HCT116 (cell line): ENCODE measurements at places on chromosomes 1 and 21. TPM values are rescaled to one million over a fixed set of nuclear protein-coding genes. Genes with fewer than 3 reads are reported as not detected.
A peak's percentile ranks its signal among the peaks of the same experiment; 100 is the strongest.

- DNase-seq = no peak
- no peak overlapping the region for H3K4me3 ChIP-seq
- no peaks in the 10 kb centered on the region for H3K4me1 ChIP-seq
- H3K27me3 ChIP-seq = no peaks in the 10 kb centered on the region
These were observed 8.7 kb downstream of the SELENON start for GRCh38 chr1:25808481-25809244.

DNA sequence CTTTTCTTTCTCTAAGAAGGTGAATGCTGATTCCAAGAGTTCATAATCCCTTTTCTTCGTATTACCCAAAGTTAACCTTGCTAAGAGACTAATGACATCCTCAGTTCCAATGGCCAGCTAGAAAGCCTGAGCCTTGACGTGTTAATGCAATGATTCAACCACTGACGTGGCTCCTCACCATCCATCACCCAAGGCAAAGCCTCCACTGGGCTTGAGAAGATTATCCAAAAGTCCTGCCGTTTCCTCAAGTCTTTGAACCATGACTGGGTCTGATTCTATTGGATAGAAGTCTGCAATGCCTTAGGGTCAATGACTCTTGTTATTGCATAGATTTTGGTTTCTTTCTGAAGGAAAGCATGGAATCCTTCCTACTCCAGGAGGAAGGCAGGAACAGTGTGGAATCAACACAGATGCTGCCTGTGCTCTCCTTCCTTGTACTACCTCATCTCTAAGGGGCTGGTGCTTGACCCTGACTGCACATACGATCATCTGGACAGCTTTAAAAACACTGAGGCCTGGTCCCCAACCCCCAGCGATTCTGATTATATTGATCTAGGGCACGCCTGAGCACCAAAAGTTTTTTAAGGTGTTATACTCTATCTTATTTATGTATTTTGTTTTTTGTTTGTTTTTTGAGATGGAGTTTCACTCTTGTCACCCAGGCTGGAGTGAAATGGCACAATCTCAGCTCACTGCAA is 69.3 kb upstream of the ANGPTL1 start:
- H3K27me3 ChIP-seq = no peaks in the 10 kb centered on the region
- H3K27ac ChIP-seq = no peak overlapping the region
- no peak overlapping the region for H3K4me3 ChIP-seq
- H3K4me1 ChIP-seq = no peaks in the 10 kb centered on the region
- no peaks in the 10 kb centered on the region for H3K36me3 ChIP-seq

DNA sequence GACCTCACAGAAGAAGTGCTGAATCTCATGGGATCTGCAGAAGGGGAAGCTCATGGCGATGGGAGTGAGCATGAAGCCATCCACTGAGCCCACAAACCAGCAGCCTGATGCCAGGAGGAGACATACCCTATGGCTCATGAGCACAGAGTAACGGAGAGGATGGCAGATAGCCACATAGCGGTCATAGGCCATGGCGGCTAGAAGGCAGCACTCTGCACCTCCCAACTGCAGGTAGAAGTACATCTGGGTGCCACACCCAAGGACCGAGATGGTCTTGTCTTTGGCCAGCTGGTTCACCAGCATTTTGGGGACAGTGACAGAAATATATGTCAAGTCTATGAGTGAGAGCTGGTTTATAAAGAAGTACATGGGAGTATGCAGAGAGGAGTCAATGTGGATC is 4.3 kb downstream of the OR2T10 start:
- DNase-seq = no peak
- no peaks in the 10 kb centered on the region for H3K36me3 ChIP-seq
- H3K4me3 ChIP-seq = no peak overlapping the region
- H3K27me3 ChIP-seq = no peaks in the 10 kb centered on the region
- no peaks in the 10 kb centered on the region for H3K4me1 ChIP-seq
- H3K27ac ChIP-seq = no peak overlapping the region

DNA sequence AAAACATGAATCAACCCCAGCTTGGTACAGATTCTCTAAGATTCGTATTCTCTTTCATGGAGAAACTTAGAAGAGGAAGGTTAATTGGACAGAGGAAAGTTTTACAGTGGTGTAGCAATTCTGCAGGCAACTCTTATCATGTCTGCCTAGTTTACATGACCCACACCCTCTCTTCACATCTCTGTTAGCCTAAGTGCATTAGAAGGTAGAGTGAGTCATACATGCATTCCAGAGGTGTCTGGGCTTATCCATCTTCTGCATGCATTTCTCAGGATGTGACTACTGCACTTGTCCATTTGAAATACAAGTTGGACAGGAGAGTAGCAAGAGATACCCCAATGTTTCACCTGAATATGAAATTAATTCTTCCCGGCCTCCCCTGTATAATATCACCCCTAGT is 578.4 kb upstream of the NCAM2 start:
- no peak overlapping the region for H3K4me3 ChIP-seq
- no peak overlapping the region for H3K27ac ChIP-seq
- H3K4me1 ChIP-seq = no peaks in the 10 kb centered on the region
- no peaks in the 10 kb centered on the region for H3K27me3 ChIP-seq

- H3K27me3 ChIP-seq = no peaks in the 10 kb centered on the region
- no peak for DNase-seq
- no peaks in the 10 kb centered on the region for H3K36me3 ChIP-seq
- H3K27ac ChIP-seq = no peak overlapping the region
- no peak overlapping the region for H3K4me3 ChIP-seq
These were observed 52.5 kb upstream of the ID3 start for GRCh38 chr1:23611601-23612327.

DNA sequence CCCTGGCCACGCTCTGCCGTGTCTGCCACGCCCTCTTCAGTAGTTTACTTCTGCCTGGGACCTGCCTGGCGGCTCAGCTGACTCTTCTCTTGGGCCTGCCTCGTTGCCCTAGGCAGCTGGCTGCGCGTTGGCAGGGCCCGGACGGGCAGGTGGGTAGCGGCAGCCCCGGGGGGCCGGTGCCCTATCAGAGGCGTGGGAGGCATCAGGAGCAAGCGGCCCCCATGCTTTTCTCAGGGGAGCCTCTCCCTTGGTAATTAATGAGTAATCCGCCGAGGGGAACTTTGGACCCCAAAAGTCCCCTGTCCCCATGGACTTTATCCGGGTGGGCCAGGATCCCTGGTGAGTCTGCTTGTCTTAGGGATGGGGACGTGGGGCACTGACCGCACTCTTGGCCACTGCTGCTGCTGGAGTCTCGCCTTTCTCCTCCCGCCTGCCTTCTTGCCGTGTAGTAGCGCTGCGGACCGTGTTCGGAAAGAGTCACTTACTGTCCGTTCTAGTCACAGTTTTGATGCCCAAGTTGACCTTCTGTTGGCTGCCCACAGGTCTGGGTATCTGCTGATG is 22.7 kb downstream of the SKI start:
- peaks cover 22% of the 10 kb centered on the region; the same call in 1 of the 2 replicates for H3K36me3 ChIP-seq
- H3K4me1 ChIP-seq = peaks cover 25% of the 10 kb centered on the region; the same call in 1 of the 2 replicates
- H3K27ac ChIP-seq = no peak overlapping the region
- DNase-seq = no peak
- no peaks in the 10 kb centered on the region for H3K27me3 ChIP-seq
- no peak overlapping the region for H3K4me3 ChIP-seq

GRCh38 chr1:225428068-225428880 is 436 bp upstream of the LBR start:
- peak; percentile 66 for DNase-seq
- peak overlapping the region; percentile 91 for H3K27ac ChIP-seq
- H3K36me3 ChIP-seq = no peaks in the 10 kb centered on the region
- no peaks in the 10 kb centered on the region for H3K27me3 ChIP-seq
- peak overlapping the region; percentile 85 for H3K4me3 ChIP-seq

- H3K4me3 ChIP-seq = no peak overlapping the region
- no peaks in the 10 kb centered on the region for H3K36me3 ChIP-seq
- peaks cover 19% of the 10 kb centered on the region for H3K4me1 ChIP-seq
These were observed 26.2 kb downstream of the DMAP1 start for GRCh38 chr1:44239331-44239960.

- H3K27ac ChIP-seq = no peak overlapping the region
- H3K4me3 ChIP-seq = no peak overlapping the region
- H3K4me1 ChIP-seq = no peaks in the 10 kb centered on the region
These were observed 1.5 kb downstream of the AADACL3 start for GRCh38 chr1:12717301-12717838.

DNA sequence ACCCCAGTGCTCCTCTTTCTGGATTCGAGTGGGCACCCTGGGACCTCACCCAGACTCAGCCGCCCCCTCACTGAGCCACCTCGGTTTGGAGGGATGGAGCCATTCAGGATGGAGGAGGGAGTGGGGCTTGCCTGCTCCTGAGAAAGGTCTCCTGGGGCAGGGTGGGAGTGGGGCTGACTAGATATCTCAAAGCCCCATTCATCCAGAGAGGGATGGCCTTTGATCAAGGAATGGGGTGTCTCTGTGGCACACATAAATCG is 10.1 kb upstream of the SPSB1 start:
- H3K36me3 ChIP-seq = no peaks in the 10 kb centered on the region
- H3K27me3 ChIP-seq = no peaks in the 10 kb centered on the region
- no peak overlapping the region for H3K27ac ChIP-seq
- no peak for DNase-seq
- peaks cover 40% of the 10 kb centered on the region for H3K4me1 ChIP-seq
- no peak overlapping the region for H3K4me3 ChIP-seq

- no peak overlapping the region for H3K4me3 ChIP-seq
- no peak overlapping the region for H3K27ac ChIP-seq
- peaks cover 14% of the 10 kb centered on the region for H3K36me3 ChIP-seq
- H3K27me3 ChIP-seq = no peaks in the 10 kb centered on the region
These were observed 44.8 kb downstream of the NRDC start for GRCh38 chr1:51833700-51834099.

GRCh38 chr1:48526008-48526710 is 54.2 kb upstream of the SPATA6 start:
- DNase-seq = no peak
- no peaks in the 10 kb centered on the region for H3K4me1 ChIP-seq
- peaks cover 52% of the 10 kb centered on the region for H3K27me3 ChIP-seq
- no peaks in the 10 kb centered on the region for H3K36me3 ChIP-seq

- no peaks in the 10 kb centered on the region for H3K27me3 ChIP-seq
- H3K4me1 ChIP-seq = no peaks in the 10 kb centered on the region
- H3K27ac ChIP-seq = no peak overlapping the region
- no peak overlapping the region for H3K4me3 ChIP-seq
These were observed 17.3 kb downstream of the DDR2 start for GRCh38 chr1:162649583-162649982.

DNA sequence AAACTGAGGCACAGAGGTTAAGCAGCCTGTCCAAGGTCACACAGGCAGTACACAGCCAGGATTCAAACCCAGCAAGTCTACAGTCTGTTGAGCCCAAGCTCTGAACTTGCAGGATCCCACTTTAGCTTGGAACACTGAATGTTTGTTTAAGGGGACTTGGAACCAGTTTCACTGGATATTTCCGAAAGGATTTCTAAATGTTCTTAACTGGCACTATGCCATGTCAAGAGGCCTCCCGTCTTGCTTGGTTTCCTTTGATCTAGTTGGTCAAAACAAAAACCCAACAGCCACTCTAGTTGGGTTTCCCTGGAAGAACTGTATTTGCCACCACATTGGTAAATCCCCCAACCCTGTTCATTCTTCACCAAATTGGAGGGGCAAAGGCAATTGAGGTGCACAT is 317.6 kb upstream of the KAZN start:
- H3K36me3 ChIP-seq = no peaks in the 10 kb centered on the region
- H3K4me3 ChIP-seq = no peak overlapping the region
- DNase-seq = no peak
- H3K4me1 ChIP-seq = no peaks in the 10 kb centered on the region
- peaks cover 3% of the 10 kb centered on the region; the same call in 1 of the 2 replicates for H3K27me3 ChIP-seq

GRCh38 chr1:214550857-214551435 is 456 bp downstream of the PTPN14 start:
- H3K4me3 ChIP-seq = peak overlapping the region; percentile 93
- DNase-seq = no peak
- H3K4me1 ChIP-seq = peaks cover 30% of the 10 kb centered on the region
- H3K36me3 ChIP-seq = no peaks in the 10 kb centered on the region
- H3K27me3 ChIP-seq = no peaks in the 10 kb centered on the region

- DNase-seq = no peak
- no peak overlapping the region for H3K4me3 ChIP-seq
- no peaks in the 10 kb centered on the region for H3K4me1 ChIP-seq
- H3K36me3 ChIP-seq = no peaks in the 10 kb centered on the region
These were observed 68.7 kb downstream of the ARID4B start for GRCh38 chr1:235259133-235259778.

DNA sequence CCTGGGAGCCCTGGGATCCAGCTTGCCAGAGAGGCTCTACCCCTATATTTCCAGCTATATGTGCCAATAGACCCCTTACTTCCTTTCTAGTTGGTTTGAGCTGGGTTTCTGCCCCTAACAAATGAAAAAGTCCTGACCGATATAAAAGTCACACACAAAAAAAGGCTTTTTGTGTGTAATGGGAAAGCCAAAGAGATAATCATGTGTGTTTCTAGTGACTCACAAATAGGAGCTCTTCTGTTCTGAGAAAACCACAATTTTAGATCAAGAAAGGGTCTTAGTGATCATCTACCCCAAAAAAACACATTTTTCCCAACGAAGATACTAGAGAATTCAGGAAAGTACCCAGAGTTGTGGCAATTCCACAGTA is 23.0 kb upstream of the PLEKHA6 start:
- no peaks in the 10 kb centered on the region for H3K36me3 ChIP-seq
- no peak overlapping the region for H3K27ac ChIP-seq
- H3K4me1 ChIP-seq = peaks cover 5% of the 10 kb centered on the region; the same call in 1 of the 2 replicates
- no peaks in the 10 kb centered on the region for H3K27me3 ChIP-seq
- no peak for DNase-seq
- no peak overlapping the region for H3K4me3 ChIP-seq

DNA sequence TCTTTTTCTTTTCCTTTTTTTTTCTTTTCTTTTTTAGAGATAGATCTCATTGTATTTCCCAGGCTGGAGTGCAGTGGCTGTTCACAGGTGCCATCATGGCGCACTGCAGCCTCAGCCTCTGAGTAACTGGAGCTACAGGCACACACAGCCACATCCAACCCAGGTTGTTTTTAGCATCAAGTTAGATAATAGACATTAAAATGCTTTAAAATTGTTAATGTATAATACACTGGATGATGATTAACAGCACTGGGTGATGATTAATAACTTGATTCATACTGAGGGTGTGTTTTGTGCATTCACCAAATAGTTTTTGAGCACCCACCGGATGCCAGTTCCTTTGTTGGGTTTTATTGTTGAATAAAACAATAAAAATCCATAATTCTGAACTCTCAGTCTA is 75.2 kb downstream of the BEND5 start:
- H3K27me3 ChIP-seq = peaks cover 24% of the 10 kb centered on the region
- no peak for DNase-seq
- no peaks in the 10 kb centered on the region for H3K4me1 ChIP-seq
- H3K27ac ChIP-seq = no peak overlapping the region

Gene RRAGC
- total RNA-seq = 11.7 TPM

Gene WLS
- total RNA-seq = 38.0 TPM

Gene ST3GAL3
- 7.2 TPM for total RNA-seq

Gene LCA5L
- 1.9 TPM for total RNA-seq

Gene HLX
- total RNA-seq = 1.8 TPM

Gene NUCKS1
- total RNA-seq = 237 TPM

Gene SPRR2A
- not detected for total RNA-seq

Gene SEC16B
- total RNA-seq = 1.2 TPM

Gene PDE9A
- 31.4 TPM for total RNA-seq

Gene GUCA2A
- not detected for total RNA-seq

Gene PRAMEF4
- total RNA-seq = not detected

Gene CHD5
- total RNA-seq = 6.1 TPM

Gene CENPF
- 120 TPM for total RNA-seq

Gene FYB2
- not detected for total RNA-seq

Gene SLC45A3
- 12.3 TPM for total RNA-seq

Gene PLA2G2F
- 0.12 TPM for total RNA-seq
